Islet precursor cell (in vitro differentiated cells): ENCODE measurements at places on chromosomes 3 and 15.

GRCh38 chr3:48662753-48663488 lies at the start of gene CELSR3:
Gene CELSR3, minus strand, starts transcription at chr3:48662886. Its CDS starts 252 bp downstream, at chr3:48662634.
- DNase-seq: peak; percentile 88

DNA sequence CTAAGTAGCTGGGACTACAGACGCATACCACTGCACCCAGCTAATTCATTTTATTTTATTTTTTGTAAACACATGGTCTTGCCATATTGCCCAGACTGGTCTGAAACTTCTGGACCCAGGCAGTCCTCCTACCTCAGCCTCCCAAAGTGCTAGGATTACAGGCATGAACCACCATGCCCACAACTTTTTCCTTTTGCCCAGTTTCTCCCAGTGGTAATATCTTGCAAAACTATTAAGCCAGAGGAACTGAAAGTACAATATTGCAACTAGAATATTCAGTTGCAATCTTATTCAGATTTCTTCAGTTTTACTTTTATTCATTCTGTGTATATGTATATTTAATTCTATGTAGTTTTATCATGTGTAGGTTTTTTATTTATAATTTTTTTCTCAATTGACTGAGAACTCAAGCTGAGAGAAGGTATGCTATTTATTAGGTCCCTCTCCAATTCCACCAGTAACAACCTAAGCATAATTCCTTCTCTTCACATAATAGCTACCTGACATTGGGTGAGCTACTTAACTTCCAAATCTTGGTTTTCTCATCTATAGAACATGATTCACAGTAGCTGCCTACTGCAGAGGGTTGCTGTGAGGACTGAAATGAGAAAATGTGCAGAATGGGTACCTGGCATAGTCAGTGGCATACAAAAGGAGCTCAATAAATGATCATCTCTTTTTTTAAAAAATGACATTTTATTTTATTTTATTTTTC lies 30.8 kb downstream of the KLHL18 start:
- DNase-seq: no peak

- DNase-seq: no peak
Measured at GRCh38 chr3:113537155-113537554, 4.8 kb downstream of the SIDT1 start.

- no peak for DNase-seq
Measured at GRCh38 chr15:73755481-73755880, 2.3 kb upstream of the INSYN1 start.

DNA sequence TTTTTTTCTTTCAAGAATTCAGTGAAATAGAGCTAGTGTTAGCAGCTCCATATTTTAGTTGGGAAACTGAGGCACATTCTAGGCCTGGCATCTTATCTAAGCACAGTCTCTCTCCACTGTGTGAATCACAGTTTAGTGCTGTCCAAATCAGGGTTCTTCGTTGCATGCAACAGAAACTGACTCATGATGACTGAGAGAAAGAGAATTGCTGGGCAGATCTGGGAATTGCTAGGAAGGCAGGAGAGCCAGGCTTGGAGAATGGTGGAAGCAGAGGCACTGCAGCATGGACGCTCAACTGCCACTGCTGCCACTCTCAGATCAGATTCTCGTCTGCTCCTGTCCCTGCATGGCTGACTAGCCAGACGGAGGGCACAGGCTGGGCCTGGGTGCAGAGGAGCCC lies 40.7 kb upstream of the CHST2 start:
- no peak for DNase-seq

DNA sequence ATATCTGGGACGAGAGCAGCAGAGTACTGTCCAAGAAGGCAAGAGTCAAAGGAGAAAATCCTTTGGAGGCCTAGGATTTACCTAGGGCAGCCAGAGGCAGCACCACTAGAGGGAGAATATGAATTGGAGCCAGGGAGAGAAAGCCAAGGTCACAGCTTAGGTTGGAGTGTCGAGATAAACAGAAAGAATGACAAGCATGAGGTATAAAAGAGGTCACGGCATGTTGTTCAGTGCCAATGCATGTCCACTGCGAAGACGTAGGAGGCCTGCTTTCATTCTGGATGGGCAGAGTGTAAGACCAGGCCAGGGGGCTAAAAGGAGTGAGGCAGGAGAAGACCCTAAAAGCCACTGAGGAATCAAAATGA lies 47.2 kb downstream of the THBS1 start:
- no peak for DNase-seq

- no peak for DNase-seq
Measured at GRCh38 chr15:57373882-57374276, 2.4 kb upstream of the CGNL1 start.

- no peak for DNase-seq
Measured at GRCh38 chr3:86961297-86961696, 29.7 kb downstream of the VGLL3 start.

DNA sequence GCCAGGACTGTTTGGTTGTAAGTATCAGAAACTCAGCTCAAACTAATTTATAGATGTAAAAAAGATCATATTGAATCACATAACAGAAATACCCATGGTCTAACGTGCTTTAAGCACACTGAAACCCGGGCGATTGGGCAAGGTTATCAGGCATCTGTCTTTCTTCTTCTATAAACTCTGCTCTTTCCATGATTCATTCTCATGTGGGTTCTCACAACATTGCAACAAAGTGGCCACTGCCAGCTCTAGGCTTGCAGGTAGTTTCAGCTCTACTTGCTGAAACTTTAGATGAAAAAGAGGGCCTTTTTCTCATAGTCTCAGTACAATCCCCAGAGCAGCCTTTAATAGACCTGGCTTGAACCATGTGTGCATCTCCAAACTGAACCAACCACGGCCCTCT lies 456.1 kb downstream of the MFSD1 start:
- DNase-seq: no peak

DNA sequence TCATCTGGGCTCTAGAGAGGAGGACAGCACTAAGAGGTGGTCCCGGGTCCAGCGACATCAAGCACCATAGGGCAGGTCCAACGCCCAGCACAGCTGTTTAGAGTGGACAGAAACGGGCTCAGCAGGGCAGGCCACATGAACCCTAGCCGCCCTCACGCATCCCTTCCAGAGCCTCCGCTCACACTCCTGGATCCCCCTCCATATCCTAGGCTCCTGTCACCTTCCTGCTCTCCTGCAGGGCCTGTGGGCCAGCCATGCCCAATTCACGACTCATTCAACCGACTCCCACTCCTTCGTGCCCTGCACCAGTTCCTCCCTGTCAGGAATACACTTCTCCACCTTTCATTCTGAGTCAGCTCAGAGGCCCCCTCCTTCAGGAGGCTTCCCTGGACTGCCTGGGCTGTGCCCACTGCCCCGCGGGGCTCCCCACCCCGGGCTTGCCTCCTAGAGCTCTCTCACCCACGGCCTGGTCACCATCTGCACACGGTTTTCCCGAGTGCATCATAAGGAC lies 90.2 kb downstream of the LINGO1 start:
- peak; percentile 89 for DNase-seq

- DNase-seq: no peak
Measured at GRCh38 chr15:32908872-32909271, 191.1 kb downstream of the GREM1 start.

GRCh38 chr3:10518506-10519150 lies 13.2 kb upstream of the ATP2B2 start:
- peak; percentile 78 for DNase-seq

- DNase-seq: no peak
Measured at GRCh38 chr3:18241837-18242236, 183.3 kb downstream of the SATB1 start.

DNA sequence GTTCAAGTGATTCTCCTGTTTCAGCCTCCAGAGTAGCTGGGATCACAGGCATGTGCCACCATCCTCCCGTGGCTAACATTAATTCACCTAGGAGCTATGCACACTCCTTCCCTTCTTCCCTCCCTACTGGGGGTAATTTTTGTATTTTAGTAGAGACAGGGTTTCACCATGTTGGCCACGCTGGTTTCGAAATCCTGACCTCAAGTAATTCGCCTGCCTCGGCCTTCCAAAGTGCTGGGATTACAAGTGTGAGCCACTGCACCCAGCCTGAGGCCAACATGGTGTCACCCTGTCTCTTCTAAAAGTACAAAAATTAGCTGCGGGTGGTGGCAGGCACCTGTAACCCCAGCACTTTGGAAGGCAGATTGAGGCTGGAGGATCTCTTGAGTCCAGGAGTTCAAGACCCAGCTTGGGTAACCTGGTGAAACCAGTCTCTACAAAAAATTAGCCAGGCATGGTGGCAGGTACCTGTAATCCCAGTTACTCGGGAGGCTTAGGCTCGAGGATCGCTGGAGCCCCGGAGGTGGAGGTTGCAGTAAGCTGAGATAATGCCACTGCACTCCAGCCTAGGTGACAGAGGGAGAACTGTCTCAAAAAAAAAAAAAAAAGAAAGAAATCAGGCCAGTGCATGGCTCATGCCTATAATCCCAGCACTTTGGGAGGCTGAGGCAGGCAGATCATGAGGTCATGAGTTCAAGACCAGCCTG lies 6.1 kb downstream of the RNU5B-1 start:
- no peak for DNase-seq

DNA sequence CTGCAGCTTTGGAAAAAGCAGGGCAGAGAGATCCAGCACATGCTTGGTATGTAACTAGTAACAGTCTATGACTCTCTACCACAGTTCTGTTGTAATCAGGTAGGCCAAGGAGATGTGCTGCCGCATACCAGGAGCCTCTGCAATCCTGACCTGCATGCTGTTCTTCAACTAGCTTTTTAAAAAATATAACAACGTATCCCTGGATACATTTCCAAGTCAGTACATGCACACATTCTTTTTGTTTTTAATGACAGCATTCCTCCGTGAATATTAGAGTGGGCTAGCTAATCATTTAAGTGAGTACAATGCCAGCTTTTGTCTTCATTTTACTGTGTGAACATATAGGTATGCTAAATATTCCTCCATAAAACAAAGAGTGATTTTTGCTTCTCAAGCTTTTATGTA lies 437.8 kb downstream of the RBMS3 start:
- peak; percentile 64 for DNase-seq

DNA sequence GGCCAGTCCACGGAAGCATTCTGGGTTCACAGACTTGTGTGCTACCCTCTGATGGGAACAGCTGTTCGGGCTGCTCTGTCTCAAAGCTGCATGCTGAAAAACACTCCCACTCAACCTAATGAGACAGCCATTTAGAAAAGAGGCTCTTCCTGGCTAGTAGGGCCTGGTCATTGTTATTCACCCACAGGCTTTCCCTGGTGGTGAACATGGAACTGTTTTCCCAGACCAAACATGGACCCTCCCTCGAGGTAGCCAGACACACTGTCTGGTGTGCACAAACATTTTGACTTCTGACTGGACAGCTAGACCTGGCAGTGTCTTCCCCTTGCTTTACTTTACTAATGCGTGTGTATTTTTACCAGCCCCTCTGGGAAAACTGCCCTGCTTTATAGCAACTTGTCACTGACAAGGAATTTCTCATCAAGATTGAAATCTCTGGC lies 39.0 kb downstream of the MECOM start:
- peak; percentile 98 for DNase-seq
